ENCODE measurements at places on chromosomes 5 and 9.

GRCh38 chr9:31573561-31573960 is 810.9 kb upstream of the ACO1 start:
- no peak for DNase-seq

DNA sequence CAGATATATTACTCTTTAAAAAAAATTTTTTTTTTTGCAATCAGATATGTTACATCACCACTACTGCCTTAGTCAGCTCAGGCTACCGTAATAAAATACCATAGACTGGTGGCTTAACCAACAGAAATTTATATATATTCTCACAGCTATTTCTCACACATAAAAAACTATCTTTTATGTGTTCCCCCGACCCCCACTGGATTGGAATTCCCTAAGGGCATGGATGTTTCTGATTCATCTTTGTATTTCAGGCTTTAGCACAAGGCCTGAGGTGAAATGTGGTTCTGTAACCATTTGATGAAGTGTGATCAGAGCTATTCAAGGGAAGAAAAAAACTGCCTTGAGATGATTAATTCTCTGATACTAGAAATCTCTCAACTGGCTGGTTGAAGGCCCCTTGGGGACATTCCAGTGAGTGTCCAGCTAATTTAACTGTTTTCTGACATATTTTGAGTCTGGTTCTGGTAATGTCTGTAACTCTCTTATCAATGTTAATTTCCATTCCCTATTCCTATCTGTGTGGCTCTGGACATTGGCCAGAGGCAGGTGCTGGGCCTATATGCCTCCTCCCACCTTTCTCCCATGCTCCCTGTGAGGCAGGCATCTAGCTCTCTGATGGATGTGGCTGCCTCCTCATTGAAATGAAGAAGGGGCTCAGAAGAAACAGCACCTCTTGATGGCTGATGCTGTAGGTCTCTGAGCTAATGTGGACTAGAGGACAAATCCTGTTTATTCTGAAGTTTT is 2.5 kb downstream of the CD14 start:
- DNase-seq, result no peak

DNA sequence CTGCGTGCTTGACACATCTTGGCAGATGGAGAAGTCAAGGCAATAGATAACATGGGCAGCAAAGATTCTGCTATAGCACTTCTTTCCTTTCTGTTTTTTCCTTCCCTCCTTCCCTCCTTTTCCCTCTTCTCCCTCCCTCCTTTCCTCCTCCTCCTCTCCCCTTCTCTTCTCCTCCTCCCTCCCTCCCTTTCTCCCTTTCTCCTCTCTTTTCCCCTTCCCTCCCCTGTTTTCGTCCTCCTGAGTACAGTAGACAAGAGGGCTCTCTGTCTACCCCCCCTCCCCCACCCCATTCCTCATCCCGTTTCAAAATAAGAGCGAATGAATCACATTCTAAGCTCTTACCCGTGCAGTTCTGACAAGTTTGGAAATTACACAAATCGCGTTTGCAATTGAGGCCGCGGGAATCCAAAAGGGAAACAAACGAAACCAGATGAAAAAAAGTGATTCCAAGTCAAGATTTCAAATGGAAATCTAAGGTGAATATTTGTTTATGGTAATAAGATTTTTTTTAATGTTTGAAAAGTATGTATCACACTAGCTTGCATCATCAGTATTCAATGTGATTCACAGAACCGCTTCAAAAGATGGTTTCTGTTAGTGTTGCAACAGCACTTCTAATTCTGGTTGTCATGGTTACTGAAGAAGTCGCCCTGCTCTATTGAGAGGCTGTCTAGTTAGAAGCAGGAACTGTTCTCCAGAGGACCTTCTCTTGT is 1.3 kb downstream of the NIM1K start:
- peak; percentile 38 for DNase-seq

- no peak for DNase-seq
Measured at GRCh38 chr5:118924006-118924389, 64.3 kb downstream of the DTWD2 start.

DNA sequence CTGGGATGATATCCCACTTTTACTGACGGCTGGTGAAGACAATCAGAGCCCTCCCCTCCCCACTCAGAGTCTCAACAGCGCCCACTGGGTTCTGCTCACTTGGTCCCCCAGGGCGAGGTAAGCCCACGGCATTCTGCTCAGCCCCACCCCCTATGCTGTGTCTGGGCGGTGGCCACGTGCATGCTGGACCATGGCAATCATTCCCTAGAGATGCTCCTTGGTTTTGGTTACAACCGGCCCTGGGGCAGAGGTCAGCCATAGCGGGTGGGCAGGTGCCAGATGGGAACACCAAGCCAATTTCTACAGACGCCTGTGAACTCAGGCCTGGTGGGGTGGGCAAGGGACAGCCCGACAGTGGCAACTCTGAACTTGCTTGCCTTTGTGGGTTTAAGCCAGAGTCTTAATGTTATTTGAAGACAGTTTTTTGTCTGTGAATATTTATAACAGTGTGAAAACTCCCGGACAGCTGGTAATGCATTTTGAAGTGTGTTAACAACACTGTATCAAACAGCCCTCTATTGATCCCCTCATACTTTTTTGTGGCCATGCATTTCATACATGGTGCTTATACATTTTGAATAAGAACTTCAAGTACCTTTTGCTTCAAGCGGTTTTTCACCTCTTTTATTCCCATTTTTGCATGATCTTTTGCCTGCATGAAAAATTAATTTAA is 94.2 kb downstream of the CRB2 start:
- DNase-seq, result no peak
